Small intestine (tissue), 16 donors: ENCODE measurements at places on chromosomes 12 and 14. TPM values are rescaled to one million over a fixed set of nuclear protein-coding genes. Genes with fewer than 3 reads are reported as not detected.

The WNT1 gene
- polyA plus RNA-seq: not detected

GRCh38 chr14:96926001-96926400 lies 128.8 kb downstream of the VRK1 start:
- no peaks in the 10 kb centered on the region for H3K4me1 ChIP-seq
- H3K27me3 ChIP-seq: no peaks in the 10 kb centered on the region
- DNase-seq: no peak

- no peaks in the 10 kb centered on the region for H3K36me3 ChIP-seq
- H3K4me3 ChIP-seq: no peak overlapping the region
- H3K4me1 ChIP-seq: no peaks in the 10 kb centered on the region
Observed at GRCh38 chr12:78403681-78404080, 460.9 kb upstream of the SYT1 start.

DNA sequence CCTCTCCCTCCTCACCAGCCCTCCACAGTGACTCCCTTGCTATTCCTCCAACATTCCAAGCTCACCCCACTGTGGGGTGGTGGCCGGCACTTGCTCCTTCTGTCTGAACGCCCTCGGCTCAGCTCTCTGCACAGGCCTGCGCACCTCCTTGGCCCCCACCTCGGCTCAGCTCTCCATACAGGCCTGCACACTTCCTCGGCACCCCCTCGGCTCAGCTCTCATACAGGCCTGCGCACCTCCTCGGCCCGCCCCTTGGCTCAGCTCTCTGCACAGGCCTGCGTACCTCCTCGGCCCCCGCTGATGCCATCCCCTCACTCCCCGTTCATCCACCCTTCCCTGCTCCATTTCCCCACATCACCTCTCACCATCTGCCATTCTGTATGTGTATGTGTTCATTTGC lies 332.7 kb upstream of the FKBP4 start:
- no peaks in the 10 kb centered on the region for H3K36me3 ChIP-seq
- no peaks in the 10 kb centered on the region for H3K27me3 ChIP-seq
- no peak for DNase-seq
- H3K27ac ChIP-seq: no peak overlapping the region
- H3K4me3 ChIP-seq: no peak overlapping the region

The CD69 gene
- polyA plus RNA-seq: 7.1 TPM

The PDZRN4 gene
- not detected for polyA plus RNA-seq

GRCh38 chr12:14910090-14910915 lies 24.6 kb upstream of the MGP start:
- H3K36me3 ChIP-seq: peaks cover 2% of the 10 kb centered on the region
- H3K27me3 ChIP-seq: no peaks in the 10 kb centered on the region
- peaks cover 16% of the 10 kb centered on the region for H3K4me1 ChIP-seq
- H3K4me3 ChIP-seq: no peak overlapping the region
- no peak for DNase-seq

DNA sequence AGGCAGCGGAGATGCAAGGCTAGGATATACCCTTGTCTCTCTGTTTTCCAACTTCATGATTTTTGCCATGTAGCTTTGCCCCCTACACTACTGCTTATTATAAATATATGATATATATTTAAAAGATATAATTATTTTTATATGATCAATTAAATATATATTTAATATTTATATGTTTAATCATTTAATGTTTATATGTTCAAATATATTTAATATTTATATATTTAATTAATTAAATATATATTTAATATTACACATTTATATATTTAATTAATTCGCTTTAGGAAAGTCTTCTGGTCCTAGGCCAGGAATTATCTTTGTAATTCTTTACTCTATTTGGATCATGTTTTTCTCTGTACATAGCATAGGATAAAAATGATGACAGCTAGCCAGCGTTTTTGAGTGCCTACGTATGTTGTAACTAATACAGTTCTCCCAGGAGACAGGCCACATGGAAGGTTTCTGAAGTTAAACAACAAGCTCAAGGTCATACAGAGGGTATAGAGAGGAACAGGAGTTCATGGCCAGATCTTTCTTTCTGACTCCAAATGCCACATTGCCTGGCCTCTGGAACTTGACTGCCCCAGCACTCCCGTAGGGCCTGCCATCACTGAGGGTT lies 192.5 kb downstream of the KCNA5 start:
- H3K4me3 ChIP-seq: no peak overlapping the region
- H3K27ac ChIP-seq: no peak overlapping the region
- H3K36me3 ChIP-seq: no peaks in the 10 kb centered on the region
- H3K4me1 ChIP-seq: no peaks in the 10 kb centered on the region

DNA sequence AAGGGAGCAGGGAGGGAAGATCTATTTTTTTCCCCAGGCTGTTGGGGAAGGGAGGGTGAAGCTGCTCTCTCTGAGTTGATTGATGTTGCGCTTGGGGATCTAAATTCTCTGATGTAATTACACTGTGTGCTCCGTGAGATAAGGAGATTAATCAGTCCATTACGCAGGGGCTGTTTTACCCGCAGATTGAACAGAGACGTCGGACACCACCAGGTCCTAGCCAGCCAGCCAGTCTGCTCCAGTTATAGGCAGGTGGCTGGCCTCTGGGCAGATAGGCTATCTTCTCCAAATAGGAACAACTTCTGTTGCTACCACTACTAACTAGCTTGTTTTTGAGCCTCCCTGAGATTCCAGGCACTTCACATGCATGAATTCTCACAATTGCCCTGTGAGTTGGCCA lies 91.1 kb downstream of the SRRM4 start:
- H3K36me3 ChIP-seq: no peaks in the 10 kb centered on the region
- H3K4me1 ChIP-seq: no peaks in the 10 kb centered on the region
- H3K4me3 ChIP-seq: no peak overlapping the region
- H3K27ac ChIP-seq: no peak overlapping the region

DNA sequence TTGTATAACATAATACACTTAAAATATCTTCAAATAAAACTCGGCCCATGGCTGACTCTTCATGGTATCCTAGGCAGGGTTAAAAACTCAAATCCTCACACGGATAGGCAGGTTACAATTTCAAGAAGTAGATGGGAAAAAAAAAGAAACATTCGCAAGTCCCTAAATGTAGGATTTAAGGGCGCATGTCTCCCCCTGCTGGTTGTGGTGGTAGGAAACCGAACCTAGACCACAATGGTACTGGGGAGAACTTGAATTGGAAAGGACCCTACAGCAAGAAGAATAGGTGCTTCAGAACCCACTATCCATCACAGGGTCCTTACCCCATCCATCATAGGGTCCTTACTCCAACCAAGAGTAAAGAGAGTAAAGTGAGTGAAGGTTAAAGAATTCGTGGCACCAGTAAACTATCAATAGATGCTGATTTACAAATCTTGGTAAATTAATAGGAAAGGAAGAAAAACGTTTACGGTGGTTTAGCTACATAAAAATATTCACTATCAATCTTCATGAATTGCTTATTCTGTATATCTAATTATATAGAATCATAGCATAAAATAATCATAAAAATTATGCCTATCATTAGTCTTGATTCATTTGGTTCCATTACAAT lies 3.3 kb upstream of the CIPC start:
- H3K36me3 ChIP-seq: no peaks in the 10 kb centered on the region
- no peaks in the 10 kb centered on the region for H3K27me3 ChIP-seq
- no peak overlapping the region for H3K27ac ChIP-seq
- peak; percentile 74 for DNase-seq

GRCh38 chr12:29608581-29608980 lies 111.1 kb upstream of the OVCH1 start:
- no peak overlapping the region for H3K27ac ChIP-seq
- DNase-seq: no peak

GRCh38 chr14:63918411-63918810 lies 65.6 kb downstream of the SYNE2 start:
- H3K27ac ChIP-seq: no peak overlapping the region
- peaks cover 7% of the 10 kb centered on the region for H3K4me1 ChIP-seq
- no peaks in the 10 kb centered on the region for H3K27me3 ChIP-seq
- DNase-seq: no peak

GRCh38 chr12:64696080-64696741 lies 63.0 kb downstream of the GNS start:
- peak; percentile 43 for DNase-seq
- peaks cover 5% of the 10 kb centered on the region for H3K36me3 ChIP-seq
- H3K4me3 ChIP-seq: no peak overlapping the region
- H3K27me3 ChIP-seq: no peaks in the 10 kb centered on the region
- peaks cover 13% of the 10 kb centered on the region for H3K4me1 ChIP-seq

DNA sequence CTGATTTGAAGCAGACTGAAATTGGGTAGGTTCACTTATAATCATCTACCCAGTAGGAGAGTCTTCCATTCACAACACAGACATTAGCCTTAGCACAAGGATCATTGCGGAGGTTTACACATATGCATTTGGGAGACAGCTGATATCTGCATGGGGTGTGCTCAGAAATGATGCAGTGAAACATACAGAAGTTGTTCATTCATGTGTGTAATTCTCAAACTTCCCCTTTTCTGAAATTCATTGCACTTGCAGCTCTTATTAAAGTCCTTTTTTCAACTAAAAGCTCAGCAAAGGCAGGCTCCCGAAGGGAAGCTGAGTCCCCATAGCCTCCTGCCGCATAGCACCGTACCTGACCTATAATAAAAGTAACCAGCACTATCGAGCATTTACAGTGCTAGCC lies 218.3 kb upstream of the CRY1 start:
- H3K4me3 ChIP-seq: no peak overlapping the region
- no peaks in the 10 kb centered on the region for H3K36me3 ChIP-seq
- peaks cover 5% of the 10 kb centered on the region for H3K27me3 ChIP-seq
- DNase-seq: no peak

The KRT72 gene
- polyA plus RNA-seq: not detected

The KCNH3 gene
- polyA plus RNA-seq: 3.4 TPM

DNA sequence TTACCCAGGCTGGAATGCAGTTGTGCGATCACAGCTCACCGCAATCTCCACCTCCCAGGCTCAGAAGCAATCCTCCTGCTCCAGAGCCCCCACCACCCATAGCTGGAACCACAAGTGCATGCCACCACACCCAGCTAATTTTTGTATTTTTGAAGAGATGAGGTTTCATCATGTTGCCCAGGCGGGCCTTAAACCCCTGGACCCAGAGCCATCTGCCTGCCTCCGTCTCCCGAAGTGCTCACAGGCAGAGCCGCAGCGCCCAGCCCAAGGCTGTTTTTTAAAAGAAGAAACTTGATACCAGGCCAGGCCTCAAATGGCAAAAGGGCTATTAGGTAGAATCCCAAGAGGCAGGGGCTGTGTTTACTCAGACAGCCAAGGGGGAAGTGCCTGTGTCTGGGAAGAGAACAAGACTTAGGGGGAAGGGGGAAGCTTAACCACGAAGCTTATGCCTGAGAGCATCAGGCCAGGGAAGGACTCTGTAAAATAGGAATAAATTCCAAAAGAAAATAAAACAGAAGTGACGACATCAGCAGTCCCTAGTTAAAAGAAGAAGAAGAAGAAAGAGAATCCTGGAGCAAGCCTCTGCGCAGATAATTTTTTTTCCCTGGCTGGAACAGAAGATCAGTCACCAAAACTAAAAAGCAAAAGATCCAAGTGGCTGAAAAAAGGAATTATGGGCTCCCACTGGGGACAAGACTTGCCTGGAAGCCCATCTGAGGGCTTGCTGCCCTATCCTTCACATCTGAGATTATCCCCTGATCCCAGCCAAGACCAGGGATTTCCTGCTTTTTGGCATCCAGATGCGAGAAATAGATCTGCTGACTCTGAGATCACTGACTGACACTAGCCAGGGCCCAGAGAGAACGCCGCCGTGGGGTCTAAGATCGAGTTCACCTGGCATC lies 170.5 kb downstream of the NDUFA12 start:
- peak overlapping the region; percentile 23 for H3K27ac ChIP-seq
- no peaks in the 10 kb centered on the region for H3K36me3 ChIP-seq
- no peak overlapping the region for H3K4me3 ChIP-seq
- no peaks in the 10 kb centered on the region for H3K27me3 ChIP-seq
- no peak for DNase-seq

The POTEM gene
- polyA plus RNA-seq: not detected

The SIX4 gene
- 0.12 TPM for polyA plus RNA-seq

The TAS2R20 gene
- not detected for polyA plus RNA-seq

GRCh38 chr14:56358851-56359614 lies 220.6 kb upstream of the TMEM260 start:
- H3K4me3 ChIP-seq: no peak overlapping the region
- no peaks in the 10 kb centered on the region for H3K36me3 ChIP-seq
- no peak overlapping the region for H3K27ac ChIP-seq
- peak; percentile 62 for DNase-seq

- no peaks in the 10 kb centered on the region for H3K36me3 ChIP-seq
- H3K4me1 ChIP-seq: no peaks in the 10 kb centered on the region
- no peak for DNase-seq
- no peak overlapping the region for H3K4me3 ChIP-seq
Observed at GRCh38 chr14:97625477-97625876, 828.3 kb downstream of the VRK1 start.

GRCh38 chr12:117486840-117487659 lies 125.6 kb upstream of the NOS1 start:
- DNase-seq: no peak
- H3K4me3 ChIP-seq: no peak overlapping the region
- no peak overlapping the region for H3K27ac ChIP-seq
- no peaks in the 10 kb centered on the region for H3K27me3 ChIP-seq

The IAPP gene
- polyA plus RNA-seq: not detected

GRCh38 chr14:103121846-103122584 lies 1.2 kb upstream of the TNFAIP2 start:
- peak overlapping the region; percentile 64 for H3K27ac ChIP-seq
- H3K4me1 ChIP-seq: peaks cover 36% of the 10 kb centered on the region
- peaks cover 3% of the 10 kb centered on the region for H3K27me3 ChIP-seq
- no peaks in the 10 kb centered on the region for H3K36me3 ChIP-seq

The TEX22 gene
- polyA plus RNA-seq: not detected

DNA sequence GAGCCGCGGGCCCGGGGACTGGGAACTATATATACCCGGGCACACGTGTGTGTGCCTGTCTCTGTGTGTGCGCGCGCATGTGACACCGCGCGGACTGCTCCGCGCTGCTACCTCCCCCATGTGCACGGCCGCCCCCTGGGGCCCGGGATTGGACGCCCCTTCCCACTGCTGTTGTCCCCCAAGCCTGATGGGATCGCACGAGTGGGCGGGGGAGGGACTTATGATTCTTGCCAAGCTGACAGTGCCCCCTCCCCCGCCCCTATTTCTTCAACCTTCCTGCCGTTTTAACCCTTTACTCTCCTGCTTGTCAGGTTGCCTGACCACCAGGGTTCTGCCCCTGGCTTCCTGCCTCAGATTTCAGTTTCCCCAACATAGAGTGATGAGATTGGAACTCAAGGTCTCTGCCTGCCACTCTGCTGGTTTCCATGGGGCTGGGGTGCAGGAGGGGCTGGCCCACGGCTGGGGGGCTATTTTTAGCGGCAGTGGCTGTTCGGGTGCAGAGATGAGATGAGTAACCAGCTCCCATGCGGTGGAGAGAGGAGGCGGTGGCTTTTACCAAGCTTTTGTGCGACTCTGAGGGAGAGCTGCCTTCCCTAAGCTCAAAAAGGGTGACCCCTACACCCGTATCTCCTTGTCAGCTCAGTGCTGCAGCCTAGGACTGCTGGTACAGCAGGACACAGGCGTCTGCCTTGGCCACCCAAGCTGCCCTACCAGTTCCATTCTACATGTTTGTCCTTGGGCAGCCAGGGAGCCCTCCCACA lies at the start of gene DDN:
Gene DDN, minus strand, starts transcription at position 5 of the 761 bp plus-strand sequence. CDS start 88 bp downstream, outside the sequence.
- H3K27ac ChIP-seq: no peak within 1 kb of the TSS
- peaks cover 12% of the 10 kb centered on the region for H3K36me3 ChIP-seq
- no peak for DNase-seq
- H3K27me3 ChIP-seq: peaks cover 6% of the 10 kb centered on the region

The CCND2 gene
- 101 TPM for polyA plus RNA-seq
